ENCODE measurements at places on chromosomes 6 and 20. TPM values are rescaled to one million over a fixed set of nuclear protein-coding genes. Genes with fewer than 3 reads are reported as not detected.

Gene ZNF334
- 1.4 TPM for polyA plus RNA-seq

Gene BTNL2
- not detected for polyA plus RNA-seq

Gene CLVS2
- polyA plus RNA-seq: not detected

Gene IL17F
- polyA plus RNA-seq: 0.08 TPM

Gene NOX3
- not detected for polyA plus RNA-seq

Gene DUSP15
- 1.7 TPM for polyA plus RNA-seq

Gene C6orf15
- not detected for polyA plus RNA-seq

Gene LKAAEAR1
- polyA plus RNA-seq: 0.65 TPM

Gene WFDC12
- polyA plus RNA-seq: 5.9 TPM

Gene HLA-DRB5
- polyA plus RNA-seq: 18.2 TPM

Gene MOG
- not detected for polyA plus RNA-seq

Gene MGME1
- 11.9 TPM for polyA plus RNA-seq

Gene ACTL10
- polyA plus RNA-seq: 1.3 TPM

Gene VNN1
- polyA plus RNA-seq: 64.9 TPM

Gene OR11A1
- not detected for polyA plus RNA-seq

Gene GABBR1
- 12.9 TPM for polyA plus RNA-seq

Gene ARHGAP40
- polyA plus RNA-seq: 1.4 TPM

Gene SALL4
- 0.12 TPM for polyA plus RNA-seq

Gene ALDH8A1
- polyA plus RNA-seq: 0.30 TPM

Gene COL11A2
- polyA plus RNA-seq: 0.32 TPM

Gene CLPSL1
- not detected for polyA plus RNA-seq

Gene BHLHE23
- not detected for polyA plus RNA-seq

Gene DZANK1
- 3.1 TPM for polyA plus RNA-seq

Gene LY86
- polyA plus RNA-seq: 12.4 TPM

Gene BPIFB1
- polyA plus RNA-seq: 333 TPM

Gene GPLD1
- 1.1 TPM for polyA plus RNA-seq

Measured in lung (tissue), 17 donors.